ENCODE measurements at places on chromosomes 2 and 18. TPM values are rescaled to one million over a fixed set of nuclear protein-coding genes. Genes with fewer than 3 reads are reported as not detected.

- DNase-seq: no peak
These were observed 11.0 kb upstream of the OSR1 start for GRCh38 chr2:19369341-19369955.

GKN1 gene
- not detected for total RNA-seq

PLEK gene
- 0.40 TPM for total RNA-seq

DNA sequence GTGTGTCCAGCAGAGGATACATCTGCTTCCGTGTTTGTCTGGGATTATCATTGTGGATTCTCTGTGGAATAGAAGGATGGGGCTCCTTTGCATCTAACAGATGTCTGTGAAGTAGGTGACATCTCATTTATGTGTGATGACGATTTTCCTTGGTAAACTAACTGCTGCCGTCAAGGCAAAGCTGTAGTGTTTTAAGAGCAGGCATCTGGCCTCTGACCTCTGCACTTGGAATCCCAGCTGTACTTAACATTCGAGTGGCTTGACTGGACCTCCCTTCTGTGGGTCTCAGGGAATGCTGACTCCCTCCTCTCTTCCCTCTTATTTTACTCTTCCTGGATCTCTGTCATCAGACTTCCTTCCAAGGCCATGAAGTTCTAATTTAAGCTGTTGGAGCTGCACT lies 56.4 kb downstream of the DCDC2C start:
- no peak for DNase-seq

DNA sequence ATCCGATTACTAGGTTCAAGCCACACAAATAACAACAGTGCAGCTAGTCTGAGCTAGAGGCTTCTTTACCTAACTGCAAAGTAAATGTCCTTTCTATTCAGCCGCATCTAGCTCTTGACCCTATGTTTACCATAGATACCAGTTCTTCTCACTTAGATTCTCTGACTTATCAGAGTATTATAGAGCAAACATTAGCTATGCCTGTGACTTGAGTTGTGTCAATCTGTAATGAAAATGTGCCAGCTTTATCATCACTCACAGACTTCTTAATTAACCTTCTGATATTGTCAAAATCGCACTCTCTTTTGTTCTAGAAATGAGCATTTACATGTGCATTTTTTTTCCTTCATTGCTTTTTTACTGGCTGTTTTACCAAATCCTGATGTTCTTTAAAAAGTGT lies 79.9 kb downstream of the BCL11A start:
- DNase-seq: no peak

DNA sequence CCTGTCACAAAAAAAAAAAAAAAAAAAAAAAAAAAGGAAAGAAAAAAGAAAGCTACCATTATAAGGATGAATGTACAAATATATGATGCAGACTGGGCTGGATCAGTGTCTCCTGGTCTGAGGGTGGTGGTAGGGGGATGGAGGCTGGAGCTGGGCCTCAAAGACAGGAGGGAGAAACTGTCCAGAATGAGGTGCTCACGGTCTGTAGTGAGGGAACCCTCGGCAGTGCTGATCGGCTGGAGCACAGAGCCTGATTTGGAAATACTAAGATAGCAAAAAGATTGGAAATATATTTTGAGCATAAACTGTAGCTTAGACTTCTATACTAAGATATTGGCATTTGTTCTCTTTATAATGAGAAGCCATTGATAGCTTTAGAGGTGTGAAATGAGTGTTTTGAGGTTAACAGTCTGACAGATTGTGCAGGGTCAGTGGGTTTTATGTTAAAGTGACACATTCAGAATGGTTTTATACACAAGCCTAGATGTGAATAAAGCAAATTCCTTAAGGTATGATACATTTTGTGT lies 7.9 kb upstream of the SLC3A1 start:
- DNase-seq: no peak

GKN2 gene
- total RNA-seq: not detected

GRCh38 chr2:74735564-74735963 lies 81.5 kb downstream of the SEMA4F start:
- no peak for DNase-seq

DNA sequence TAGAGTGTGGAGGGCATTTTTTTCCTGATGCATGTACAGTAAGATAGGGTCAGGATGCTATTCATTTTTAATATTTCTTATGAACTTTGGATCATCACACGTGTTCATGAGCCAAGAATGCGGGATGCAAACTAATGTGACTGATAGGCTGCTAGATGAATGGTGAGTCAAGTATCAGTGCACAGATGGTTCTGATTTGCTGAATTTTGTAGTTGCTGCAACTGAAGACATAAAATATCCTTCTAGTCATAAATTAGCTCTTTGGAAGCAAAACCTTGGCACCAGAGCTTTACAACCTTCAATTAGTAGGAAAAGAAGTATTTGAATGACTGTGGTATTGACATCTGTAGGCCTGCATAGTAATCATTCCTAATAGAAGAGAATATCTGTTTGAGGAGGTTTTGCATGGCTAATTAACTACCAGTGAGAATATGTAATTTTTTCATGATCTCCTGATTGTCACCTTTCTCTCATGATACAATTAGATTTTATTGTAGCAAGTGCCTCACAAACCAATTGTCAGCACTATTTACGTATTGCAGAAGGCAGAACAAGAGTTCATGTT lies 94.0 kb downstream of the VRK2 start:
- no peak for DNase-seq

DNA sequence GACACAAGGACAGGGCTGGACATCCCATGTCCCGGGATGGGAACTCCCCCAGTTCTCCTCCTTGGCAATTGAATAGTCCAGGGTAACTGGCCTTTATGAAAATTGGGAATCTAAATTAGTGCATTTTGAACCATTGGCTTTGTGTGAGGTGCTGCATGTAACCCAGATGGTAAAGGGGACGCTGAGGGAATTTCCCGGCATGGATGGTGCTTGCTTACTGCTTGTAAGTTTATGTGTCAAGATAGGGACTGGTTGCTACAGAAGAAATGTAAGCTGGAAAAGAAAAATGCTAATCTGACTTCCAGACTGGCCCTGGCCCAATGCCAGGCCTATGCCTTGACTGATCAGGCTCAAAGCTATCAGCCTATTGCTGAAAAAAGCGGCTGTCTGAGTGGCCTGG lies 1096.7 kb upstream of the DDX18 start:
- no peak for DNase-seq

GRCh38 chr2:202164411-202164810 lies 74.0 kb downstream of the SUMO1 start:
- no peak for DNase-seq

Measured in activated CD4-positive, alpha-beta T cell treated with anti-CD3 and anti-CD28 coated beads, Interleukin-2, amount 10 ng/mL, durations not matched to agents 7 days and 5 days (primary cell).